NCI-H1930 (cell line): ENCODE measurements at places on chromosomes 1 and 21.

GRCh38 chr1:199122532-199123311 is 483.9 kb downstream of the PTPRC start:
- no peak for DNase-seq

- DNase-seq: no peak
These were observed 89.0 kb upstream of the MACF1 start for GRCh38 chr1:39115271-39116110.

DNA sequence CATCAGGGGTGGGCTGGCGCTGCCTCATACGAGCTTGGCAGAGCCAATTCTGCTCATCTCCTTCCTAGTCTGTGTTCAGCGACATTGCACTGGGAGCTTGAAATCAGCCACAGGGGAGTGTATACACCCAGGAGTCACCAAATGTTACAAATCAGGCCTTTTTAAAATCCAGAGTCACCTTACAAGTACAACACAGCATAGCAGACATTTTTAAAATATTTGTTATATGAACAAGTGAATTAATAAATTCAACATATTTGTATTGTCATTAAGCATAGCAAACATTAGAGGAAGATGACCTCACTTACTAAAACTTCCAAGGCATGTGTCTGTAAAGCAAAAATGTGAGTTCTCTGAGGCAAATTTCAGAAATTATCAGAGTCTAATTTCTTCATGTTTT is 210.0 kb downstream of the HLX start:
- DNase-seq: no peak

GRCh38 chr1:244383278-244383884 is 68.3 kb downstream of the ADSS2 start:
- DNase-seq: no peak

- DNase-seq: no peak
These were observed 42.8 kb downstream of the PTGFR start for GRCh38 chr1:78533527-78533926.

- peak; percentile 64 for DNase-seq
These were observed 599.6 kb upstream of the PRMT6 start for GRCh38 chr1:106456832-106457231.

GRCh38 chr1:247115545-247115944 is 11.4 kb upstream of the ZNF669 start:
- no peak for DNase-seq

- no peak for DNase-seq
These were observed 667 bp downstream of the TMEM50B start for GRCh38 chr21:33478935-33479678.

GRCh38 chr1:8602471-8603219 is 214.8 kb downstream of the RERE start:
- no peak for DNase-seq

DNA sequence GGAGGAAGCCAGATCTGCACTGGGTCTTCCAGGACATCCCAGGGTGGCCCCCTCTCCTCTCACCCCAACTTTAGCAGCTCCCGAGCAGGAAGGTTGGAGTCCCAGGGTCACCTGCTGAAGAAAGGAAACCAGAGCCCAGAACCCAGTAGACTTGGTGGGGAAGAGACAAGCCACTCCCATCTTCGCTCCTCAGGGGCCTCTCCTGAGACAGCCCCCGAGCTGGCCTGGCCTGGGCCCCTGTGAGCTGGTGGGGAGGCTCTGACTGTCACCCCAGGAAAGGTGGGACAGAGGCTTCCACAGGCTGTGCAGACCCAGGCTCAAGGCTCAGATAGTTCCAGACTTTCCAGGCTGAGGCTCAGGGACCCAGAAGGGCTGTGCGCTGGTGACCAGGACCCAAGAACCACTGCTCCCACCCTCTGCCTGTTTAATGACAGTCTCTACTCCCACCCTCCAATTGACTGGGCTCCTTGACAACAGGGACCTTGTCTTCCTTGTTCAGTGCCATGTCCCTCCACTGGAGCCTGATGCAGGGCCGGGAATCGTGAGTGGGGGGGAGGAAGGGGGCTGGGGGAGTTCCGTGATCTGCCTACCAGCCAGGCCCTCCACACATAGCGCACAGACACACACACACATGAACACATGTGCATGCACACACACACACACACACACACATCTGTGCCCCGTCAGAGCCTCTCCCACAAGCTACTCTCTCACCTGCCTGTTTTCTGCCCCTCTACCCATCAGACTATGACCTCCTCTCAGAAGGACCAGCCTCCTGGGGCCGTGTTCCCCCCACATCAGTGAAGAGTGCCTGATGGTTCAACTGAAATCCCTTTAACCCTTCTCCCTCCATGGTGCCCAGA is 401.2 kb downstream of the MATN1 start:
- no peak for DNase-seq

GRCh38 chr1:82920418-82921248 is 1078.3 kb downstream of the TTLL7 start:
- no peak for DNase-seq

DNA sequence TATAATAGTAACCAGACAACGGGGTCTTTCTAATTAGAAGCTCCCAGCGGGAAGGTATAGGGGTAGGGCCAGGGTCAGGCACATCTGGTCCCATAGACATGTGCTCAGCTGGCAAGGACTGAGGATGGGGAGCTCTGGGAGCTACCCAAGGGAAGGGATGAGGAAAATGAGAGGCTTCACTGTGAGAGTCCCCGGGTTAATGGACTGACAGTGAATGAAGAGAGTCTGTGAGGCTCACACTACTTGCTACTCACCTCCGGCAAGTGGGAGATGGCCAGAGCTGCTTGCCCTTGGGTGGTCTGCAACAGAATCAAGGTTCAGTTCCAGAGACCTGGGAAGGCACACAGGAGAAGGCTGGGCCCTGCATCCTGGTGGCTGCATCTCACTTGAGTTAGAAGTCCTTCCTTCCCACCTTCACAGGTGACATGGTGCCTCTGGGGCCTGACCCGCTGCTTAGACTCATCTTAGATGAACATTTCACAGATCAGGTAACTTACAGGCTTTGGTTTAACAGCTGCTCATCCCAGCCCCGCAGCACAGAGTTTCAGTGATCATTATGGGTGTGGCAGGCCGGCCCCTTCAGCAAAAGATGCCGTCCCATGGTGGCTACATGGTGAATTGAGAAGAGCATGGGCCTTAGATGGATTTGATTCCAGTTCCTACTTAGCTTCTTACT is 31.7 kb downstream of the EIF2D start:
- DNase-seq: no peak

DNA sequence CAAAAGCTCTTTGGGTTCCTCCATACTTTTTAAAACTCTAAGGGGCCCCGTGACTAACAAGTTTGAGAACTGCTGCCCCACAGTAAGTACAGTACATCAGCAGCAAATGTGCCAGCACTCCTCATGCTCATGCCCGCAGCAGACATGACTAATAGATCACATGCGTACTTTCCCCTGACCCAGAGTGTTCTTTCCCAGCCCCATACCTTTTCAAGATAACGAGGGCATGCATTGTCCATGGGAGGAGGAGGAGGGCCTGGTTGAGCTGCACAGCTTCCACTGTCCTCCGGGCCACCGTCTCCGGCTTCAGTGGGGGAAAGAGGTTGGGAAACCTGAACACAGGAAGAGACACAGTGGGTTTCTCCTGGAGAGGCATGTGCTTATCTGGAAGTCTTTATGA is 45.5 kb downstream of the DHRS3 start:
- no peak for DNase-seq
